ENCODE measurements at places on chromosomes 6 and 20. TPM values are rescaled to one million over a fixed set of nuclear protein-coding genes. Genes with fewer than 3 reads are reported as not detected.

PPP1R14C gene
- 0.52 TPM for total RNA-seq

- no peak for DNase-seq
These were observed 25.0 kb upstream of the ABT1 start for GRCh38 chr6:26571592-26572296.

GRCh38 chr6:122484760-122485159 lies 13.2 kb upstream of the SERINC1 start:
- DNase-seq: no peak

GRCh38 chr6:30670760-30671527 lies 1.9 kb downstream of the DHX16 start:
- DNase-seq: no peak

GRCh38 chr6:149423964-149424440 lies 23.9 kb downstream of the SUMO4 start:
- DNase-seq: no peak
